ENCODE measurements at places on chromosomes 1 and 21.

DNA sequence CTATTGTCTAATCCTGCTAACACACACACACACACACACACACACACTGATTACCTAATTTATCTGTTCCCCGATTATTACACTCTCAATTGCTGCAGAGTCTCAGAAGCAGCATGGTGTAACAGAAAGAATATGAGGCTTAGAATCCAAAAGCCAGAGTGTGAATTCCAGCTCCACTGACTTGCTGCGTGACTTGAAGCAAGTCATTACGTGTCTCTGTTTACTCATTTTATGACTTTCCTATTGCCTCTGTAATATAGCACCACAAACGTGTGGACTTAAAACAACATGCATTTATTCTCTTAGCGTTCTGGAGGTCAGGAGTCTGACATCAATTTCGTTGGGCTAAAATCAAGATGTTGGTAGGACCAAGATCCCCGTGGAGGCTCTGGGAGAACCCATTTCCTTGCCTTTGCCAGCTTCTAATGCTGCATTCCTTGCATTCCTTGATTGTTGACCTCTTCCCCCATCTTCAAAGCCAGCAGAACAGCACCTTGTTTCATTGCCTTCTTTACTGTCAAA, 55.9 kb upstream of the ATP5PO start:
- no peak for DNase-seq

DNA sequence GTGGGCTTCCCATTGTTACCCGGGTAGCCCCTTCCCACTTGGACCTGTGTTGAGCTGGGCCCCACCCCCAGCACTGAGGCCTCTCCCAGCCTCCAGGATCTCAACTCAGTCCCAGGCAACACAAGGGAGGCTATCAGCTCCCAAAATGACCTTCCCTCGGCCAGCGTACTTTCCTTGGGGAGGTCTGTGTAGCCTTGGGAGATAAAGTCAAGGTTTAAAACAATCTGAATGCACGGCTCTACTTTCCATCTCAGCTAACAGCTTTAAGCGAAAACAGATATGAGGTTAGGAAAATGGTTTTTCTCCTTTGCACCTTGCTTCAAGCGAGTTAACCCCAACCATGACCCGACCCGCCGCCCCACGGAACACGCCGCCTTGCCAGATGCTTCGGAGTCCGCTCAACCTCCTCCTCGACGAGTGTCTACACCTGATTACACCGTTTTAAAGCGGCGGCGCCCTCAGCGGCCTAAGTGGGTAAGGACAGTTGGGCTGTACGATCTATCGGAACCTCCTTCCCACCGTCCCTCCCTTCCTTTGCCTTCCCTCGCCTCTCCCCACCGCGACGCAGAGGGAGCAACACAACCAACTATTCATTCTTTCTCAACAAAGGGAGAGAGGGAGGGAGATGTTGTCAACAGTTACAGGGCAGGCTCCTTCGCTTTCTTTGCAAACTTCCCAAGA, 1.1 kb downstream of the BCAR3 start:
- DNase-seq = peak; percentile 75

- DNase-seq = no peak
Observed at GRCh38 chr1:24459551-24460266, 42.9 kb upstream of the RCAN3 start.

DNA sequence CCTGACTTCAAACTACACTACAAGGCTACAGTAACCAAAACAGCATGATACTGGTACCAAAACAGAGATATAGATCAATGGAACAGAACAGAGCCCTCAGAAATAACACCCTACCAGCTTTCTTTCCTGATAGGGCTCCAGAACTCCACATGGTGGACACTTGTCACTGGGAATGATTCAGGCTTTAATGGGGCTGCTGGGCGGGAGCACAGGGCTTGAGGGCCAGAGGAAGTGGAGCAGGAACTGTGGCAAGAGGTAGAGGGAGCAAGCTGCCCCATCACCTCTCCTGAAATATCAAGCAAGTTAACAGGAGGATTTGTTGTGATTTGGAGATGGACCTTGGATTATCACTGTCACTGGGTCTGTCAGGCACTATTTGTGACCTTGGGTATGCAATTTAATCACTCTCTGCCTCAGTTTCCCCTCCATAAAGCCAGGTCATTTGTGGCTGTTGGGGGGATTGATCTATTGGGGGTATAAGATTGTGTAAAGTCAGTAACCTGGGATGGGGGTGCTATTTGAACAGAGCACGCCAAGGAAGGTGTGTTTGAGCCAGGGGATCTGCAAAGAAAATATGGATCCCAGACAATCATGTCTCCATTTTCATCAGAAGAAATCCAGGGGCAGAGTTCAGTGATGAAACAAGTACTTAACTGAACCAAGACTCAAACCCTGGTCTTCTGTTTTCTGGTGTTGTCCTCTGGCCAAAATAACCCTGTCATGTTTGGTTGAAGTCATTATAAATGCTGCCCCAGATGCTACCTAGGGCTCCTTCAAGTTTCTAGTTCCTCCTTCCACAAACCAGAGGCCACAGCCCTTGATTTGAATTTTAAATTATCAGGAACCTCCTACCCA, 25.2 kb downstream of the ETS2 start:
- no peak for DNase-seq

- peak; percentile 55 for DNase-seq
Observed at GRCh38 chr1:207084701-207085180, 3.9 kb upstream of the C4BPB start.

- no peak for DNase-seq
Observed at GRCh38 chr1:163090321-163090945, 21.3 kb downstream of the RGS4 start.

- DNase-seq = peak; percentile 76
Observed at GRCh38 chr1:1144122-1144842, 28.4 kb upstream of the C1orf159 start.

- DNase-seq = peak; percentile 44
Observed at GRCh38 chr1:31373056-31373896, at the start of gene FABP3. Gene FABP3 (minus strand): TSS chr1:31373076. CDS start chr1:31373014, 62 bp downstream.

GRCh38 chr1:101522486-101522885, 285.7 kb downstream of the S1PR1 start:
- DNase-seq = no peak

- no peak for DNase-seq
Observed at GRCh38 chr1:160129046-160129445, 13.5 kb downstream of the ATP1A2 start.

DNA sequence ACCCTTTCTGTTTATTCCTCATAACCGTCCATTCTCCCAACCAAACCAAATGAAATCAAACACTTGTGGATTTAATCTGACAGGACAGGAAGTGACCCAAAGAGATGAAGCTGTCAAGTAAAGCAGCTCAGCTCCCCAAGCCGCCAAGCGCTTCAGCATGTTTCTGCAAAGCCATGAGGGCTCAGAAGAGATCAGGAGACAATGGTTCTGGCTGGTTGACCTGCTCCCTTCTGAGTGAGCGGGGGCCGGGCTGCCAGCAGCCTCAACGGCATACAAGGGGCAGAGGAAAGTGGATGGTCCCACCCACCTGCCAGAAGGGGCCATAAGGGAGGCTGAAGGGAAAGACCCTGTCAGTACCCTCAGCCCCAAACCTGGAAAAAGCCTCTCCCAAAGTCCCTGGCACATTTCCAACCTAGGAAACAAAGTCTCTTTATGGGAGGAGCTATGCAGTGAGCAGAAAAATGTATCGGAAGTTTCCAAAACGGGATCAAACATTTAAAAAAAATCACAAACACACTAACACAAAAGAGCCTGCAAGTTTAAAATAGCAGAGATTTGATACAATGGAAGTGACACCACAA, 45.4 kb downstream of the SLC45A1 start:
- DNase-seq = no peak

DNA sequence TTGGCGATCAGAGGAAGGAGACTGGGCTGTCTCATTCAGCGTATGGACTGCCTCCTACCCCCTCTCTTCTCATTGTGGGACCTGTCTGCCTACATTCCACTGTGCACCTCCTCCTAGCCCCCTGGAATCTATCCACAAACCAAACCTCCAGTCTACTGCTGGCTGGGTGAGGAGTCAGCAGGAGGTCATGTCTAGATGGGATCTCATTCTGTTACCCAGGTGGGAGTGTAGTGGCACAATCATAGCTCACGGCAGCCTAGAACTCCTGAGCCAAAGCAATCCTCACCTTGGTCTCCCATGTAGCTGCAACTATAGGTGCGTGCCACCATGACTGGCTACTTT, 18.0 kb upstream of the TTC22 start:
- no peak for DNase-seq

DNA sequence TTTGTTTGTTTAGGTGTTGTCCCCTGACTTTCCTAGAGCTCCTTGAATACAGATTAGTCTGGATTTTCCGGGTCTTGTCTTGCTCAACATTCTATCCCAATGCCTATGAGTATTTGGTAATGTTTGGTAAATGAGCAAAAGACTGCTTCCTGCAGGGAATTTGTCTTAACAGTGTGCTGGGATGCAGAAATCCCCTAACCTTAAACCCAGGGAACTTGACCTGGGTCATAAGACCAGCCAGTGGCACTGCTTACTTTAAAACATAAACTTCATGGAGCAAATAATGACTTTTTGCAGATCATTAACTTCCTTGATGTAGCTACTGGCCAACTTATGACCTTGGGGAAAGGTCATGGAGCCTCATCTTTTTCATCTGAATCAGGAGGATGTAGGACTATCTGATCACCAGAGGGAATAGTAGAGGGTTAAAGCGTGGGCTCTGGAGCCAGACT, 27.2 kb downstream of the TCEANC2 start:
- DNase-seq = no peak

GRCh38 chr1:235741294-235741693, 91.7 kb upstream of the GNG4 start:
- DNase-seq = no peak

DNA sequence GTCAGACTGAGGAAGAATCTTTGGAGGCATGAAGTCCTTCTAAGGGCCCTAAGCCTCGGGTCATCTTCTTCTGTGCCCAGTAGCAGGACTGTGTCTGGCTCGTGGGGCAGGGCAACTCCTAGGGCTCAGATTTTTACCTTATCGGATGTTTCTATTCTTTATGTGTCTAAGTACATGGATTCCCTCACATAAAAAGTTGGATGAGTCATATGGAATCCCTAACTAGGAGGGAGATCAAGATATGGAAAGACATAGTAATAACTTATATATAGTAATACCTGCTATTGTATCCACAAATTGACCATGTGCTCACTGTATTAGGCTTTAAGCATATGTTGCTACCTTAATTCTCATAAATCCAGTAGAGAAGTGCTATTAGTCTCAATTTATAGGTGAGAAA, 364.5 kb upstream of the CAMK1G start:
- no peak for DNase-seq

DNA sequence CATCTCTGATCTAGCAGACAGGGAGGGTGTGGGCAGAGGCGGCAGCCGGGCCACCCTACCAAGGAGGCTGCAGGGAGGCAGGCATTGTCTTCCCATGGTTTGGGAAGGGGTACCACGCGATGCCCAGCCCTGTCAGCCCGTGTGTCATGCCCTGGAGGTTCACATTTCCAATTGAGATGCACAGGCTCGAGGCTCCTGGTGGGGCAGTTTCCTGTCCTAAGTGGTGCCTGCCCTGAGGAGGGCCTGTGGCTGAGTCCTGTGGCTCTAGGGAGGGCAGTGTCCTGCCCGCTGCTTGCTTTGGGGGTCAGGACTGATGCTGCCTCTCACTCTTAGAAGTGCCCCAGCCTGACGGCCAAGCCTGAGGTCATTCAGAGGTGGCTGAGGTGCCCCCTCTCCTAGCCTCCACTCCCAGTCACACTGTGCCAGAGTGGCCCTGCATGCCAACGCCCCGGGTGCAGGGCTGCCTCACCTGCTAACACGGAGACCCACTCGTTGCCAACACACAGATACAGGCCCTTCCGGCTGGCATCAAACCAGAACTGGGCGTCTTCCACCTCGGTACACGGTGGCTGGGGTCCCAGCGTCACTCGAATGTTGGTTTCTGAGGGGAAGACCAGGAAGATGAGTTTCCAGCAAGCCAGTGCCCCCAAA, 11.9 kb downstream of the KRTAP10-1 start:
- DNase-seq = no peak

DNA sequence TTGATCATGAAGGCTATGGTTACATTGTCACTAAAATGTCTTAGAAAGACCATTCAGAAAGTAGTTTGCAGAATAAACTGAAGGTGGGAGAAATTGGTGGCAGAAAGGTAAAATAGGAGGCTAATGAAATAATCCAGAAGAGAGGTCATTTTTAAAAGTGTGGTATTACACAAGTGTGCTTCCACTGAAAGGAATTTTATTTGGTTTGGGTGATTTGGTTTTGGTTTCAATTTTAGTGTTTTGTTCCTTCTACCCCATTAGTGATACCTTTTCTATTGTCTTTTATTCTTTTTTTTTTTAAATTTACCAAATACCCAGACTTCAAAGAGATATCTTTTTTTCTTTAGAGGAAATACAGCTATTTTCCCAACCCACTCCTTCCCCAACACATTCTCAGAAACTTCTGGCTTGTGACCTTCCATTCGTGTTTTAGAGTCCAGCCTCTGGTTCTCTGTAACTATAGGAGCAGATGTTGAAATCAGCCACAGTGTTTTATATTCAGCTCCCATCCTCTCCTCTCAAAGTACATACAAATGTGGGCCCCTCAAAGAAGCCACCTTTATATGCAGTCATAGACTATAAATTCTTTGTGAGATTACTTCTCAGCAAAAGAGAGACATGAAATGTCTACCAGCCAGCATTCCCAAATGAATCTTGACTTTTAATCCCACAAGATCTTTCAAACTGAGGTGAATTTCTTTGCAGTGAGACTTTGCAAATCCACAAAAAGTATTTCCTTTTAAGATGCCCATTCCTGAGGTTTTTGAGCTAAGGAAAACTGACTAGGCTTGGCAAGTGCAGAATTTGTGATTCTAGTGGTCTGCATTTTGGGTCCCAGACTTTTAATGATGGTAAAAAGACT, 42.0 kb upstream of the PALMD start:
- DNase-seq = no peak

DNA sequence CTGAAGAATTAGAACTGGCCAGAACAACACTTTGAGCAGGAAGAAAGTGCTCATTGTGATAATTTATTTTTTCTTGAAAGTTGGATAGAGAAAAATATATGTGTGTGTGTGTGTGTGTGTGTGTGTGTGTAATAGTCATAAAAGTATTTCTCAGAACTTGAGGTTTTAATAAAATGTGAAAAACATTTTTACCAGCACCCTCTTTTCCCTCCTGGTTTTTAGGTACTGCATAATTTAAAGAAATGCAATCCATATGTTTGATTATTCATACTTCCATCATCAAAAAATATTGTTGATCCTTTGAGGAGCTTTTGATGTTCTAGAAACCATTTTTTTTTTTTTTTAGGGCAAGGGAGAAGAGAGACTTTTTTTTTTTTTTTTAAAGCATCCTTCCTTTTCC, 66.8 kb upstream of the JUN start:
- no peak for DNase-seq

Data from activated T-cell treated with anti-CD3 and anti-CD28 coated beads, Interleukin-2, amount 50 U/mL, for 48 hours (primary cell).